ENCODE measurements at places on chromosomes 5 and 9. TPM values are rescaled to one million over a fixed set of nuclear protein-coding genes. Genes with fewer than 3 reads are reported as not detected.

The MGAT4B gene
- total RNA-seq = 85.9 TPM

The NXNL2 gene
- total RNA-seq = not detected

The NPR3 gene
- total RNA-seq = not detected

The ASPN gene
- total RNA-seq = not detected

The ZFP2 gene
- 0.21 TPM for total RNA-seq

The PCDHB5 gene
- not detected for total RNA-seq

The PCDHB8 gene
- not detected for total RNA-seq

The MAPK9 gene
- 42.6 TPM for total RNA-seq

The GABRG2 gene
- total RNA-seq = not detected

The SPATA31A3 gene
- not detected for total RNA-seq

GRCh38 chr9:76101075-76101474 lies 210.6 kb downstream of the PCSK5 start:
- DNase-seq = no peak

DNA sequence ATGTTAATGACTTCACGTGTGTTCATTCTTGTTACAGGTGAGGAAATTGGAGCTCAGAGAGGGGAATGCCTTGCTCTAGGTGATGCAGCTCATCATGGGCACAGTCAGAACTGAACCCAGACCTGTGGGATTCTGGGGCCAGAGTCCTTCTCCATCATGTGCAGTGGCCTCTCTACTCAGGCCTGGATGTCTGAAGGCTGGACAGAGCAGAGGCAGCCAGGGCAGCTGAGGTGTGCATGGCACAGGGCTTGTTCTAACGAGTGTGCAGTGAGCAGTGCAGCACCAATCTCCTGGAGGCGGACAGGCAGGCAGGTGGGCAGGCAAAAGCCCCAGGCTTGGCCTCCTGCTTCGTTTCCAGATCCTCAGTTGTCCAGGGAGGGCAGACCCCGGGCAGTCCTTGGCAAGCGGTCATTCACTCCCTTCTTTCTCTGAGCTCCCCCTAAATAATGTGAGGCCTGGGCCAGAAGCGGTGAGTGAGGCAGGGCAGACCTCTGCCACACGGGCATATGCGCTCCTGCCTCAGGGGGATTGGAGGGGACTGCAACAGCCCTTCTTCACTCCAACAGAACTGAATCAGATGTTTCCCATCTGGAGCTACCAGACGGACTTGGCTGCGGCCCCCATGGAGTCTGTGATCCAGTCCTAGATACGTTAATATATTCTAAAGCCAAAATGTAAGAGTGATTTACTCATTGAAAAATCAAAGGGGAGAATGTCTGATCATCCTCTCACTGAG lies 68.7 kb upstream of the FSTL4 start:
- no peak for DNase-seq

DNA sequence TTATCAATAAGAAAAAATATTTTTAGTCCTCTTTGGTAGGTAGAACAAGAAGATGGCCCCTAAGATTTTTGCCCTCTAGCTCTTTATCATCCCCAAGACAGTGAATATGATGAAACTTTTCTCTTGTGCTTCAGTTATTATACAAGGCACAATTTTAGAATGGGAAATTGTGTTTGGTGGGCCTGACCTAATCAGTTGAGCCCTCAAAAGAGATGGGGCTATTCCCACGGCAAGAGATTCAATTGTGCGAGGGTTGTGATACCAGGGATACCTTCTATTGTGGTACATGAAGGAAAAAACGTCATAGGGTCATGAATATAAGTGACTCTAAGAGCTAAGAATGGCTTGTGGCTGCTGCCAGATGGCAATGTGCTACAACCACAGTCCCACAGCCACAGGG lies 94.0 kb upstream of the COX7C start:
- no peak for DNase-seq

DNA sequence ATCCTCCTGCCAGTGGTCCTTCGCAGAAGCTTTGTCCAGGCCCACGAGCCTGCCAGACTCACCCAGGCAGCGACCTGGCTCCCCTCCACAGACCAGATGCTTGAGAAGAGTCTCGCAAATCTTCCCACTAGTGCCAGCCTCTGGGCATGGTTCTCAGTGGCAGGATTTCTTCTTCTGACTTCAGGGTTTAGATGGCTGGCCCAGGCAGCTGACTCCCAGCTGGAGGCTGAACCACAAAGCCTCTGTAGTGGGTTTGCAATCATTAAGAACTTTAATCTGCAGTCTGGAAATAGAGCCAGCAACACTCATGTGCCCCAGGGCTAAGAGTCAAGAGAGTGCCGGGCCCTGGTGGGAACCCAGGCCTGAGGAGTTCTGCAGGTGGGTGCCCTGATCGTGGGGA lies 90.6 kb upstream of the ICE1 start:
- no peak for DNase-seq

- no peak for DNase-seq
Observed at GRCh38 chr5:24401773-24402172, 243.0 kb downstream of the CDH10 start.

GRCh38 chr5:10301842-10302610 lies 5.7 kb downstream of the CMBL start:
- no peak for DNase-seq

DNA sequence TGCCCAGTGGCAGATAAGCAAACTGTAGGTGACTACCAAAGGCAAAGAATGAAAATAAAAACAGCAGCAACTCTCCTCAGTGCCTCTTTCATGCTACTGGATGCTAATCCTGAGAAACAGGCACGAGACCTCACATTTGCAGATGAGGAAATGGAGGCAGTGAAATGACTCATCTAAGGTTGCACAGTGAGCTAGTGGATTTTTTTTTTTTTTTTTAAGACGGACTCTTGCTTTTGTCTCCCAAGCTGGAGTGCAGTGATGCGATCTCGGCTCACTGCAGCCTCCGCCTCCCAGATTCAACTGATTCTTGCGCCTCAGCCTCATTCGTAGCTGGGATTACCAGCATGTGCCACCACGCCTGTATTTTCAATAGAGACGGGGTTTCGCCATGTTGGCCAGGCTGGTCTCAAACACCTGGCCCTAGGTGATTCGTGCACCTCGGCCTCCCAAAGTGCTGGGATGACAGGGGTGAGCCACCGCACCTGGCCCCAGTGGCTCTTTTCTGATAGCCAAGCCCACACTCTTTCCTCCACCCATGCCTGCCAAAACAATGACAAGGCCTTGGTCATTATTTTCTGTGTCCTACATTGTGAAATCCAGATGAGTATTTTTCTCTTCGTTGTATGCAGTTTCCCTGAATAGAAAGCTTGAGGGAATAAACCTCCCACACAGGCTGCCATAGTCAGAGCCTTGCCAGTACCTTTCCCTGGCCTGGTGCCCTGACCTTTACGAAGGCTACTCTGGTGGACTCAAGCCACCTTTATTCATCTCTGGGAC lies 19.2 kb downstream of the DOCK2 start:
- no peak for DNase-seq

GRCh38 chr5:135329066-135329912 lies 69.7 kb downstream of the MACROH2A1 start:
- DNase-seq = no peak

- DNase-seq = no peak
Observed at GRCh38 chr9:106450549-106450948, 412.4 kb upstream of the ZNF462 start.

GRCh38 chr5:80555099-80555498 lies 15.0 kb downstream of the ANKRD34B start:
- no peak for DNase-seq

DNA sequence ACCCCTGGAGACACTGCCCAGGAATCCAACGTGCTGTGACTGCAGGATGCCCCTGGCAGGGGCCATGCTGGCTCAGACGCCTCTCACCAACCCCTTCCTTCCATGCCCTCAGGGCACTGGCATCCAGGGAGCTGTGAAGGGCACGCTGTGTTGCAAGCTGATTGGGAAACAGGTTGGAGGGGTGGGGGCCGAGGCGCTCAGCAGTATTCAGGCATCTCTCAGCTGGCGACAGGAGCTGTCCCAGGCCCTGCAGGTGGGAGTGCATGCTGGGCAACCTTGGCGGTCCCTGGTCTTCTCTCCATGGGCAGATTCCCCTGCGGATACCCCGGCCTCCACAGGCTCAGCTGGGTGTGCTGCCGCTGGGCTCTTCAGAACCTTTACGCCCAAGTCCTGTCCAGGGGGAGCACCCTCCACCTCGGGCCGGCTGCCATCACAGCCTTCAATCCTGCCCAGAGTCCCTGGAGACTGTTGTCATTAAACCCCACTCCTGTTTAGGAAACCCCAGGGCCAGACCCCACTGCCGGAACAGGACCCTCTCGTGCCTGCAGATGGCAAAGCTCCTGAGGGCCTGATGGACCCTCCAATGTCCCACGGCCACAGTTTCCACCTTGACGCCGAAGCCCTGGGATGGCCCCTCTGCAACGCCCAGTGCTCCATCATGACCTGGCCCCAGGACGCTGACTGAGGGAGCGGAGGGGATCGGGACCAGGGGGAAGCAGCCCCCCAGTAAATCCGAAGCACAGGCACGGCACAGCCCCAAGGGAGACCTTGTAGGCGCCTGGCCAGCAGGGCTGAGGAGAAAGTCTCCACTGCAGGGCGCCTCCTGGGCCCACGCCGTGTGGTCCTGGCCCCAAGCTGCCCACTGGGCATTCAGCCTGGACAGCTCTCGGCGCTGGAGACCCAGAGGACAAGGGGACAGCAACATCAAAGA lies 9.3 kb downstream of the TPPP start:
- DNase-seq = peak; percentile 19

GRCh38 chr5:63439537-63439936 lies 522.7 kb downstream of the HTR1A start:
- DNase-seq = no peak

- DNase-seq = no peak
Observed at GRCh38 chr5:63831381-63831780, 130.9 kb downstream of the HTR1A start.

- no peak for DNase-seq
Observed at GRCh38 chr5:43985411-43985810, 382.4 kb downstream of the NNT start.

DNA sequence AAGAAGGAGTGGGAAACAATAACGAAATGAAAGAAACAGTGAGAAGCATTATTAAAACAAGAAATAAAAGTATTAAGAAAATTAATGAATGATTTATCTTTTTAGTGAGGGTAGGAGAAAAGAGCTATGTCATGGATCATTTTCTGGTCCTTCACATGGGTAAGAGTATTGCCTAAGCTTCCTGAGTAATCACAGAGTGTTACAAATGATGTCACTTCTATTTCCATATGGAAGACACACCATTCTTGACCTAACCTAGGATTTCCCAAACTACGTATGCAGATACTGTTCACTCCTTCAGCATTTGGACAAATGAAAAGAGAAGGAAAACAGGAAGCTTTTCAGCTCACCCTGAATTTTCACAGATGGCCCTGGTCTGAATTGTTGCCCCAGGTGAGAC lies 3.3 kb upstream of the TSLP start:
- DNase-seq = no peak

- peak; percentile 31 for DNase-seq
Observed at GRCh38 chr5:32298059-32298415, 14.7 kb downstream of the MTMR12 start.

Measured in activated CD8-positive, alpha-beta T cell treated with anti-CD3 and anti-CD28 coated beads, Interleukin-2, amount 10 ng/mL, durations not matched to agents 7 days and 5 days (primary cell).